Naive thymus-derived CD4-positive, alpha-beta T cell (primary cell): ENCODE measurements at places on chromosomes 11 and 22. TPM values are rescaled to one million over a fixed set of nuclear protein-coding genes. Genes with fewer than 3 reads are reported as not detected.

DNA sequence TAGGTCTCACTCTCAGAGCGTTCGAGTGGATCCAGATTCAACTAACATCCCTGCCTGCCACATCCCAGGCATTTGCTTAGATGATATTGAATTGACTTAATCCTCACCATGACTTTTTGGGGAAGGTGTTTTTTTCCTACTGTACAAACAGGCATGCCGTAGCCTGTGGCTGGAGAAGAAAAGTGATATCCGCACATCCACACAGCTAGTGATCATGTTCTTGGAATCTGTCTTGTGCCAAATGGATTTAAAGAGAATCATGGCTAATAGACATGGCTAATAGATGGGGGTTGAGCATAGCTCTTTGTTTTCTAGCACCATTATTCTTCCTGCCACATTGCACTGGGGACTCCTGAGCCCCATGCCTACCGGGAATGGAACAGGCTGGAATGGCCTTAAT lies 82.1 kb upstream of the THY1 start:
- no peak for DNase-seq

- DNase-seq = no peak
Observed at GRCh38 chr11:21456186-21456585, 736.7 kb upstream of the ANO5 start.

DNA sequence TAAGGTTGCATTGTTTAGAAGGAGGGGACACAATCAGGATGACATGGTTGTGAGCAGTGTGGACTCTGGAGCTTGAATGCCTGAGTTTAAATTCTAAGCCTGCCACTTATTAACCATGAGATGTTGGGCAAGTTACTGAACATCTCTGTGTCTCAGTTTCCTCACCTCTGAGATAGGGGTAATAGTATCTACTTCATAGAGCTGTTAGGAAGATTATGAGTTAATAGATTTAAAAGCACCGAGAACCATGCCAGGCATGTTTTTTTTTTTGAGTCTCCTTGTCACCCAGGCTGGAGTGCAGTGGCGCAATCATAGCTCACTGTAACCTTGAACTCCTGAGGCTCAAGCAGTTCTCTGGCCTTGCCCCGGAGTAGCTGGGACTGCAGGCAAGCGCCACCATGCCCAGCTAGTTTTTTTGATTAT lies 33.3 kb downstream of the ST14 start:
- no peak for DNase-seq

GRCh38 chr11:73141031-73141308 lies 1.1 kb downstream of the FCHSD2 start:
- peak; percentile 5 for DNase-seq

GRCh38 chr22:19648419-19648929 lies 65.8 kb upstream of the SEPTIN5 start:
- DNase-seq = no peak

DNA sequence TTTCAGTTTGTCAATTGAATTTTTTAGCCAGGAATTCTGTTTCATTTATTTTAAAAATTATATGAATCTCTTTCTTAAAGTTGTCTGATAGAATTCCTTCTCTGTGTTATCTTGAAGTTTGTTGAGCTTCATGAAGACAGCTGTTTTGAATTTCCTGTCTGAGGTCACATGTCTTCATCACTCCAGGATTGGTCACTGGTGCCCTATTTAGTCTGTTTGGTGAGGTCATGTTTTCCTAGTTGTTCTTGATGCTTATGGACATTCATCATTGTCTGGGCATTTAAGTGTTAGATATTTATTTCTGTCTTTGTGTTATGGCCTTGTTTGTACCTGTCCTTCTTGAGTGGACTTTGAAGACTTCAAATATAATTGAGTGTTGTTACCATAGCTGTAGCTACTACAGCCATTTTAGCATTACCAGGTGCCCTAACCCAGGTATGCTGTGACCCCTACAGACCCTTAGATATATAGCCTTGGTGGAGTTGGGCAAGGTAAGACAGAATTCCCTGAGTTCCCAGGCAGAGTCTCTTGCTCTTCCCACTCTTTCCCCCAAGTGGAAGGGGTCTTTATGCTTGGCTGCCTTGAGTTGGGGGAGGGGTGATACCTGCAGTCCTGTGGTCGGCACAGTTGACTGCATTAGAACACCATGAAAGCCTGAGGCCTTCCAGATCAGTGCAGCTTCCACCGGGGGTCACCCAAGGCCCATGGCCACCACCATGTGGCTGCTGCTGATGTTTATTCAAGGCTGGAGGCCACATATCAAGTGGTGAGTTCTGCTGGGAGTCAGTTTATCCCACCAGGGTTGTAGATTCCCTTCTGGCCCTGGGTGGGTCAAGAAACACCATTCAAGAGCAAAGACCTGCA lies 229.6 kb downstream of the DYNC2H1 start:
- DNase-seq = no peak

Gene CSNK2A3
- 0.46 and 1.0 TPM in 2 replicates for total RNA-seq

Gene LRRC51
- total RNA-seq = 4.6 TPM

Gene MYO18B
- total RNA-seq = 0.22 TPM
